Stimulated activated CD4-positive, alpha-beta T cell treated with anti-CD3 and anti-CD28 coated beads, Interleukin-2, amount 100 ng/mL, for 48 hours (primary cell): ENCODE measurements at places on chromosomes 1 and 21.
A peak's percentile ranks its signal among the peaks of the same experiment; 100 is the strongest.

DNA sequence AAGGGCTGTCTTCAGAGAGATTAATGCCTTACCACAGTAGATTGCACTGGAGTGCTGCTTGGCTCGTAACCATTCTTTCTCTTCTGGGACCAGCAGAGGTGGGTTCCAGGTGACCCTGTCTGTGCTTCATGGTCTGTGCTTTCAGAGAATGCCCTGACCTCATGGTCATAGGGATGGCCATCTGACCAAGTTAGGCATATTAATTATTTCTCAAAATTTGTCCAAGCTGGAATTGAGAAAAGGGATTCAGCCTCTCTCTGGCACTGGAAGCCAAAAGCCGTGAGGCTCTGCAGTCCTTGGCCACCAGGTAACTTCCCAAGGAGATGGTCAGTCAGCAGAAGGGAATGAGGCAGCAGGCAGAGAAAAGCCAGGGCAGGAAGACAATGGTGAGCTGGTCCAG is 37.2 kb upstream of the TSPAN2 start:
- no peak for DNase-seq

DNA sequence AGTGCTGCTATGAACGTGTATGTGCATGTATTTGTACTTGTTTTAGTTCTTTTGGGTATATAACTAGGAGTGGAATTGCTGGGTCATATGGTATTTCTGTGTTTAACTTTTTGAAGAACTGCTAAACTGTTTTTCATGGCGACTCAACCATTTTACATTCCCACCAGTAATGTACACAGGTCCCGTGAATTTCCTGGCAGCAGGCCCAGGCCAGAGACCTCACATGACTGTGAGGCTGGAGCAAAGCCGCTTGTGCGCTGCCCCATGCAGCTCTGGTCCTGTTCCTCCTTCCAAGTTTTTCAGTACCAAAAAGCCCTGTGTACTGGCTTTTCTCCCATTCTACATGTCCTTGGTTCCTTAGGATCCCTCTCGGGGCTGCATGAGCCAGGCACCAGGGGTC is 29.6 kb downstream of the ACOT11 start:
- no peak for DNase-seq

GRCh38 chr1:226706684-226707083 is 32.4 kb downstream of the ITPKB start:
- DNase-seq = no peak

DNA sequence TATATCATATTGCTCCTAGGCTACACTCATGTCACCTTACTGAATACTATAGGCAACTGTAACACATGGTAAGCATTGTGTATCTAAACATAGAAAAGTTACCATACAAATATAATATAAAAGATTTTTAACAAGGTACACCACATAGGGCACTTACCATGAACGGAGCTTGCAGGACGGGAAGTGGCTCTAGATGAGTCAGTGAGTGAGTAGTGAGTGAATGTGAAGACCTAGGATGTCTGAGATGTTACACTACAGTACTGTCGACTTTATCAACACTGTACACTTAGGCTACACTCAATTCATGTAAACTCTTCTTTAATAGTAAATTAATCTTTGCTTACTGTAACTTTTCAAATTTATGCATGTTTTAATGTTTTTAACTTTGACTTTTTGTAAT is 81.0 kb upstream of the PLD5 start:
- DNase-seq = no peak

DNA sequence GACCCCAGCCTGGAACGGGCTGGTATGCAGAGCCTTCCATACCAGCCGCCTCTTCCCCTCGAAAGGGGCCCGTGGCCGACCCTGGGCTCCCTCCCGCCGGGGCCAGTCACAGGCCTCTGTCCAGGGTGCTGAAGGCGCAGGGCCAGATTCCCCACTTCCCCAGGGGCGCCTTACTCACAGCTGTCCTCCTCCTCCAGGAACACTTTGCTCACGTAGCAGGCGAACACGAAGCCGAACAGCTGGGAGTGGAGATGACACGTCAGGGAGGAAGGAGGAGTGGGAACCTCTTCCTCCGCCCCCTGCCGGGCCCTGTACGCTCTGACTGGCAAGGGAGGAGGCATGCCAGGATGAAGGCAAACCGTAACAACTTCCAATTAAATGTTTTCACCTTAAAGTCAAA is 57.3 kb downstream of the NKAIN1 start:
- peak; percentile 43 for DNase-seq
